T-cell (primary cell): ENCODE measurements at places on chromosomes 6 and 20. TPM values are rescaled to one million over a fixed set of nuclear protein-coding genes. Genes with fewer than 3 reads are reported as not detected.

DNA sequence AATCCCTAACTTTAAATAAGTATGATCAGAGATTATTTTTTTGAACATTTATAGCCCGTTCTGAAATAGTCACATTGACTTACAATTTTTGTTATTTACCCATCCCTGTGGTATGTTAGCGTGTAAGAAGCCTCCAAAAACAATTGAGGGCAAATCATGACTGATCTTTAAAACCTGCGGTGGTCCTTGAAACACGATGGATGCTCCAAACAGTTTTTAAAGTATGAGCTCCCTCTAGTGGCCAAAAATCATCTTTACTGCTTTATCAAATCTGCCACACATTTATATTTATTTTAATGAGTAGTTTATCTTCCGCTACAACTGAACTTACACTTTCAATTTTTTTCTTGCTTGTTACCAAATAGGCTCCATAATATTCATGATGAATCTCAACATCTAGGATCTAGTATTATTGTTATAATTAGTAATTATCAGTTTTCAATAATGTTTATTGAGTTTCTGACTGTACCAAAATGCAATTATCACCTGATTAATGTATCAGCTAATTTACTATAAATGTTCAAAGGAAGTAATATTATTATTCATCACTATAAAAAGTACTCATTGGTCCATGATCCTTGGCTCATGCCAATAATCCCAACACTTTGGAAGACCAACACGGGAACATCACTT lies 52.2 kb downstream of the MARCKS start:
- no peak for DNase-seq
- no peak overlapping the region for H3K4me3 ChIP-seq
- H3K36me3 ChIP-seq: no peaks in the 10 kb centered on the region
- H3K27me3 ChIP-seq: no peaks in the 10 kb centered on the region

DNA sequence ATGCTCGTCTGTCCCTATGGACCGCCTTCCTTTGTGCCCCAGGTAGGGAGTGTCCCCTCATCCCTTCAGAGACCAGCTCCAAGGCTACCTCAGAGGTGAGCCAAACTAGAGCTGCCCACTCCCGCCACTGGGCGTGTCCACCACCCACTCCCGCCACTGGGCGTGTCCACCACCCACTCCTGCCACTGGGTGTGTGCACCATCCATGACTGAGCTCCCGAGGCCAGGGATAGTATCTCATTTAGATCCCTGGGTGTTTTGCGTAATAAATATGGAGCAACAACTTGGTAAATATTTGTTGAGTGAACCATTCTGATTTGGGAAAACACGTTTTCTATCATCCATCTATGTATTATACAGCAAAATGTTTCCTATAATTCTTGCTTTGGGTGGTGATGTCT lies 68.8 kb downstream of the ZBTB2 start:
- H3K27ac ChIP-seq: no peak overlapping the region
- H3K4me3 ChIP-seq: no peak overlapping the region
- H3K36me3 ChIP-seq: no peaks in the 10 kb centered on the region

- no peak for DNase-seq
- no peak overlapping the region for H3K4me3 ChIP-seq
- H3K27ac ChIP-seq: no peak overlapping the region
- H3K36me3 ChIP-seq: no peaks in the 10 kb centered on the region
- H3K4me1 ChIP-seq: peaks cover 2% of the 10 kb centered on the region
- no peaks in the 10 kb centered on the region for H3K27me3 ChIP-seq
Observed at GRCh38 chr20:17933711-17934110, 34.9 kb downstream of the SNX5 start.

- H3K27ac ChIP-seq: no peak overlapping the region
- H3K4me3 ChIP-seq: no peak overlapping the region
- H3K27me3 ChIP-seq: peaks cover 9% of the 10 kb centered on the region
- H3K4me1 ChIP-seq: peaks cover 3% of the 10 kb centered on the region
Observed at GRCh38 chr6:163729127-163729872, 314.8 kb downstream of the QKI start.

- H3K36me3 ChIP-seq: no peaks in the 10 kb centered on the region
- H3K4me3 ChIP-seq: no peak overlapping the region
- peaks cover 17% of the 10 kb centered on the region for H3K27me3 ChIP-seq
- no peak for DNase-seq
- H3K27ac ChIP-seq: no peak overlapping the region
- H3K4me1 ChIP-seq: no peaks in the 10 kb centered on the region
Observed at GRCh38 chr20:24723647-24724352, 225.3 kb upstream of the CST7 start.

- peaks cover 3% of the 10 kb centered on the region for H3K36me3 ChIP-seq
- H3K4me3 ChIP-seq: no peak overlapping the region
- no peak overlapping the region for H3K27ac ChIP-seq
- no peaks in the 10 kb centered on the region for H3K27me3 ChIP-seq
- DNase-seq: no peak
Observed at GRCh38 chr6:16302721-16303552, 64.5 kb downstream of the GMPR start.

GRCh38 chr6:85469276-85470022 lies 19.6 kb downstream of the NT5E start:
- peaks cover 11% of the 10 kb centered on the region for H3K4me1 ChIP-seq
- no peak for DNase-seq
- no peak overlapping the region for H3K27ac ChIP-seq
- H3K36me3 ChIP-seq: no peaks in the 10 kb centered on the region
- no peak overlapping the region for H3K4me3 ChIP-seq

DNA sequence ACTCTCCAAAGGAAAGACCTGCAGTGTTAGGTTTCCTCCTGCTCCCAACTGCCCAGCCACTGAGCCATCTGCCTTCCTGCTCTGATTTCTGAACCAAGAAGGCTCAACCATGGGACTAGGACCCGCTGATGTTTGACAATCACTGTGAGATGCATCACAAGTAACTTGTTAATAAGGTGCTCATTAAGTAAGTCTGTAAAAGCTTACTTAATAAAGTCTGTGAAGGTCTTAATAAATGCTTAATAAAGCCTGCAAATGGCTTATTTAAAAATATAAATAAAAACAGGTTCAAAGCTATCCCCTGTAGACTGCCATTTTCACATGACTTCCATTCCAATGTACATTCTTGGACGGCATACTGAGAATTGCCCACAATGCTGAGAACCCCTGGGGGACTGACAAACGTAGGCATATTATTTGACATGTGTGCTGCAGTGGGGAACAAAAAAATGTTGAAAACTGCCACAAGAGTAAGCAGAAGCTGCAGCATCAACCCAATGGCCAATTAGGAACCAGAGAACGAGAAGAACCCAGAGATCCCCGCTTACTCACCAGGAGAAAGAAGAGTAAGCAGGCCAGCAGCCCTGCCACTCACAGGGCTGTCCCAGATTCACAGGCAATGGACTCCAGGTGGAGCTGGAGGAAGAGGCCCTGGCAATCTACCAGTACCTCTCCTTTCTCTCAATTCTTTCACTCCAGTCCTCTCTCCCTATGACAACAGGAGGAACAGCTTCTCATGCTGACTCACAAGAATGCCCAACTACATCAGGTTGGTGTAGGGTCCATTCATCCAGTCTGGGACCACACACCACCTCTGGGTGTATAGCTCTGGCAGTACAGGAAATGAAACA lies 19.5 kb downstream of the KIF13A start:
- no peaks in the 10 kb centered on the region for H3K36me3 ChIP-seq
- H3K4me3 ChIP-seq: no peak overlapping the region

DNA sequence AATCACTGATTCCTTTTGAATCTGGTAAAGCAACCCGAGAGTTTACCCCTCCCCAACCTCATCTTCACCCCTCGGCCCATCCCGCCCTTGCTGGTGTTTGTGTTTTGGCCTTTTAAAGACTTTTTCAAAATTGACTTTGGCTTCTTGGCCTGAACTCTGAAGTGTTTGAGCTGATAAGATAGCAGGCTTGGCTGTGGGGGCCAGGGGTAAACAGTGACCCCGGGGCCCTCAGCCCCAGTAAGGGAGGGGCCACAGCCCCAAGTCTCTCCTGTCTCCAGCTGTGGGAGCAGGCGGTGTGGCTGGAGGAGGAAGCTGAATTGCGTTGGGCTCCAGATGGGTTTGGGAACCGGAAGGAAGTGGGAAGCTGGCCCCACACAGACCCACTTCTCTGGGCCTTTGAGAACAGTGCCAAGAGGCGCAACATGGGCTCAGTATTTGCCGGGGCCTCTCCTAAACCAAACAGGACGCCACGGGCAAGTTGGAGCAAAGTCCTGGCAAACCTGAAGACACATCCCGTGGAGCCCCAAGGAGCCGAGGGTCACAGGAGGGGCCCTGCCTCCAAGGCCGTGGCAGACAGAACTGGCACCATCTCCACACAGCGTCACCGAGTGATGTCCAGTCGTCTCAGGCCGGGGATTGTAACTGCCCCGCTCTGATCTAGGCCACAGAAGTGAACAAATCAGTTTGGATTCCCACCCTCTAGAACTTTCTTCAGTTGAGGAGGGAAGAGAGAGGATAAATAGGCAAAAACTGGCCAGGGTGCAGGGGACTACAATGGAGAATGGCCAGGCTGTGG lies 54.3 kb upstream of the PTPN1 start:
- H3K27me3 ChIP-seq: peaks cover 40% of the 10 kb centered on the region
- DNase-seq: no peak
- no peaks in the 10 kb centered on the region for H3K36me3 ChIP-seq
- peaks cover 8% of the 10 kb centered on the region for H3K4me1 ChIP-seq
- H3K27ac ChIP-seq: no peak overlapping the region
- H3K4me3 ChIP-seq: no peak overlapping the region

- H3K27ac ChIP-seq: no peak overlapping the region
- no peaks in the 10 kb centered on the region for H3K27me3 ChIP-seq
- H3K4me1 ChIP-seq: peaks cover 34% of the 10 kb centered on the region
- DNase-seq: no peak
Observed at GRCh38 chr6:156391977-156392376, 385.2 kb upstream of the ARID1B start.

DNA sequence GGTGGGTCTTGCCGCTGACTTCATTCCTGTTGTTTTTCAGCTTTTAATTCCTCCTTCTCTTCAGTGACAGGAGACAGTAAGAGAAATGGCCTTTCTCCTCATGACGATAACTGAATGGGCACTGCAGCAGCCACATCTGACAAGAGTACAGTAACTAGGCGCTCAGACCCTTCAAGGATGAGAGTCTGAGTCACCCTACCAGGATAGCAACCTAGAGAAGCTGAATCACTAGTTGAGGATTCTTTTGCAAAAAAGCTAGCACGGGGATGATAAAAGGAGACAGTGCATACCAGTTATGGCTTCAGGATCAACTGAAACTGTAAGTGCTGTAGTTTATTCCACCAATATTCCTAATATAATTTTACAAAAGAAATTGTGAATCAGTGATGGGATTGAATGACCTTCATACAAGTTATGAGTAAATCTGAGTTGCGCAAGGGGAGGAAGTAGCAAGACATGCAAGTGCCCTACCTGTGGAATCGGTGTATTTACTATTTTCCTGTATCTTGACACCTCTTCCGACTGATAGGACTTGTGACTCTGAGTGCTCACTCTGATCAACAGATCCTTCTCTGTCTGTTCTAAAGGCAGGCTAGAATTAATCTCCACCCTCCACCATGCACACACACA lies 161.8 kb upstream of the GRIK2 start:
- no peaks in the 10 kb centered on the region for H3K4me1 ChIP-seq
- no peak overlapping the region for H3K4me3 ChIP-seq
- no peaks in the 10 kb centered on the region for H3K27me3 ChIP-seq
- no peaks in the 10 kb centered on the region for H3K36me3 ChIP-seq
- no peak overlapping the region for H3K27ac ChIP-seq

- no peaks in the 10 kb centered on the region for H3K4me1 ChIP-seq
- no peak overlapping the region for H3K4me3 ChIP-seq
- H3K36me3 ChIP-seq: no peaks in the 10 kb centered on the region
- DNase-seq: no peak
- no peak overlapping the region for H3K27ac ChIP-seq
Observed at GRCh38 chr6:99905209-99906106, 88.6 kb downstream of the MCHR2 start.

- no peak overlapping the region for H3K4me3 ChIP-seq
- H3K4me1 ChIP-seq: no peaks in the 10 kb centered on the region
- no peaks in the 10 kb centered on the region for H3K27me3 ChIP-seq
- H3K27ac ChIP-seq: no peak overlapping the region
Observed at GRCh38 chr20:50436696-50437095, 73.5 kb upstream of the PTPN1 start.

DNA sequence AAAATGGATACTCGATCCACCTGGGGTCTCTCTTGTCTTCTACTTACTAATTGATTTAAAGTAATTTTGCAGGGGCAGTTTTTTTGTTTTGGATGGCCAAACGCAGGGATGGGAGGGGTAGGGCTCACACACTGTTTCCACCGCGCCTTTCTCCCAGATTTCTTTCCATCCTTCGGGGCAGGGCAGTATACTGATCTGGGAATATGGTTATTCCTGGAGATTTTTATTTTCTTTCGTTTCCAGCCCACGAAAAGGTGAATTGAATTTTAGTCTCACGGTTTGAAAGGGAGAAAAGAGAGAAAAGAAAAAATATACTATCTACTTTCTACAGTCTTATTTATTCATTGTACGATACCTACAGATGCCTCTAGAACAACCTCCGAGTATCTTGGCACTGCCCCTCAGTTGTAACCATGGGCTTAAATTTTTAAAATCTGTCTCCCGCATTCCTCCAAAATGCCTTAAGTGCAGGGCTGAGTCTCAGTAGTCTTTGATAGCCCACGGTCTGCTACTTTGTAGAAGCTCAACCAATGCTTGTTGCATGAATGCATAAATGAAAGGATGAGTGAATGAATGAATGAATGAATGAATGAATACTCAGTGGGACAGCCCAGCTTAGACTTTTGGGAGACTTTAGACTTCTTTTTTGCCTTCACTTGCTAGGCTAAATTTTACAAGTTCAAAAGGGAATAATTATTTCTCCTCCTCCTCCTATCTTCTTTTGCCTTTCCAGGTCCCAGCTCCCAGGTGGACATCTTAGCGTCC lies 18.1 kb upstream of the TRIM27 start:
- peaks cover 33% of the 10 kb centered on the region for H3K4me1 ChIP-seq
- H3K4me3 ChIP-seq: peak overlapping the region; percentile 63
- H3K36me3 ChIP-seq: no peaks in the 10 kb centered on the region
- H3K27me3 ChIP-seq: no peaks in the 10 kb centered on the region
- no peak for DNase-seq

- H3K4me3 ChIP-seq: no peak overlapping the region
- H3K4me1 ChIP-seq: no peaks in the 10 kb centered on the region
- H3K27me3 ChIP-seq: no peaks in the 10 kb centered on the region
- no peak overlapping the region for H3K27ac ChIP-seq
Observed at GRCh38 chr6:130417951-130418350, 52.1 kb downstream of the TMEM200A start.

DNA sequence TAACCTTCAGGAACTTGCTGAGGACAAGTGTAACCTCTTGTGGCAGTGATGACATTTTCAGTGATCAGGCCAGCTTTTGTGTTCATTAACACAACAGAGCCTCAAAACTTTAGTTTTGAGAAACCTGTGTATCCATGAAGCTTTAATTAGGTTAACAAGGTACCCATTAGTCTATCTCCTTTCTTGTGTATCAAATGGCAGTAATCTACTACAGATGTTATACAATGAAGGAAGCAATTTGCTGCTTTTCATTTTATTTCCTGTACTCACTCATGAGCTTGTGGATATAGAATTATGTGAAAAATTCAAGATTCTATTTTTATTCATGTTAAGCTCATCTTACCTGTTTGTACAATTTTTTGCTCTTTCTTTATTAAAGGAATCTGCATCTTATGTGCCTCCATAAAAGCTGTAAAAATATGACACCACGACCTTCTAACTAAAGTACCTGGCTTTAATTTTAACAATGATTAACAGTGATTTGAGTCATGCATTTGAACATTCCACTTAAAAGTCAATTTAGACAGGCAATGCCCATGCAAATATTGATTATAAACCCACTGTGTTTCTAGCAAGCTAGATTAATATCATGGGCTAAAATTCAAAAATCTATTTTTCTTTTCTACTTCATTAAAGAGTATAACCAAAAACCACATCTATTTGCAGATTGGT lies 897.3 kb downstream of the KIF16B start:
- no peak for DNase-seq
- H3K27me3 ChIP-seq: no peaks in the 10 kb centered on the region
- H3K27ac ChIP-seq: no peak overlapping the region
- no peak overlapping the region for H3K4me3 ChIP-seq

ZNF334 gene
- total RNA-seq: 0.23 TPM

HRH3 gene
- total RNA-seq: not detected

GATA5 gene
- not detected for total RNA-seq

FOXS1 gene
- not detected for total RNA-seq
